Activated T-cell treated with anti-CD3 and anti-CD28 coated beads for 48 hours (primary cell): ENCODE measurements at places on chromosomes 3 and 15.

DNA sequence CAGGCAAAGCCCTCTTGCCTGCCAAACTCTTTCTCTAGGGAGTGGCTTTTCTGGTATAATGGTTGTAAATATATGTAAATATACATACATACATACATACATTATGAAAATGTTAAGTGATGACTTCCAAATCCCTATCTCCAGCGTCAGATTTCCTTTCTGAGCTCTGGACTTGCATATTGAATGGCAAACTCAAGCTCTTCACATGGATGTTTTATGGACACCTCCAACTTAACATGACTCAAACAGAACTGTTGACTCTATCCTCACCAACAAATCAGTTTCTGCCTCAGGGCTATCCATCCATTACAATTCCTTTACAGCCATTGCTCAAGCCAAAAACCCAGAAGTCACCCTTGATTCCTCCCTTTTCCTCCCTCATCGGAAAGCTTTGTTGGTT is 45.1 kb downstream of the ADAMTSL3 start:
- no peak for DNase-seq

GRCh38 chr15:80643431-80643951 is 51.6 kb upstream of the ABHD17C start:
- no peak for DNase-seq

GRCh38 chr15:57922776-57923175 is 142.7 kb downstream of the ALDH1A2 start:
- no peak for DNase-seq

DNA sequence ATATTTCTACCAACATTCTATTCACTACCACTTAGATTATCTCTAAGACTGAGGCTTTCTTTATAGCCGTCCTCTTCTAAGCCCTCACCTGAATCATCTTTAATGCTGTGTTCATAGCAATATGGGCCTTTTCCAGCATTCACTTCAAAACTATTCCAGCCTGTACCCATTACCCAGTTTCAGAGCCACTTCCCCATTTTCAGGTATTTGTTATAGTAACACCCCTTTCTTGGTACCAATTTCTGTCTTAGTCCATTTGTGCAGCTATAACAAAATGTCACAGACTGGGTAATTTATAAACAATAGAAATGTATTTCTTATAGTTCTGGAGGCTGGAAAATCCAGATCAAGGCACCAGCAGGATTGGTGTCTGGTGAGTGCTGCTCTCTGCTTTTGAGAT is 45.7 kb downstream of the REC114 start:
- DNase-seq: no peak

DNA sequence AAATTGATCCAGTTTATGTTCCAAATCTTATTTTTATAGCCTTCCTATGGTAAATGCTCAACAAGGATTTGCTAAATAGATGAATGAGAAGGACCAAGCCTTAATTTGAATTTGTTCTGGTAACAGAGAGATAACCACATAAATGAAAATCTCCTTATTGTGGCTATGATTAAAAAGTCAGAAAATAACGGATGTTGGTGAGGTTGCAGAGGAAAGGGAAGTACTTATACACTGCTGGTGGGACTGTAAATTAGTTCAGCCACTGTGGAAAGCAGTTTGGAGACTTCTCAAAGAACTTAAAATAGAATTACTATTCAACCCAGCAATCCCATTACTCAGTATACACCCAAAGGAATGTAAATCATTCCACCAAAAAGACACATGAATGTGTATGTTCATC is 26.2 kb downstream of the AAGAB start:
- DNase-seq: no peak

- DNase-seq: no peak
Observed at GRCh38 chr3:108099679-108100428, 9.0 kb upstream of the CD47 start.

GRCh38 chr3:11810276-11810675 is 36.4 kb downstream of the TAMM41 start:
- DNase-seq: no peak

- no peak for DNase-seq
Observed at GRCh38 chr15:100772478-100772877, 107.2 kb upstream of the ALDH1A3 start.

DNA sequence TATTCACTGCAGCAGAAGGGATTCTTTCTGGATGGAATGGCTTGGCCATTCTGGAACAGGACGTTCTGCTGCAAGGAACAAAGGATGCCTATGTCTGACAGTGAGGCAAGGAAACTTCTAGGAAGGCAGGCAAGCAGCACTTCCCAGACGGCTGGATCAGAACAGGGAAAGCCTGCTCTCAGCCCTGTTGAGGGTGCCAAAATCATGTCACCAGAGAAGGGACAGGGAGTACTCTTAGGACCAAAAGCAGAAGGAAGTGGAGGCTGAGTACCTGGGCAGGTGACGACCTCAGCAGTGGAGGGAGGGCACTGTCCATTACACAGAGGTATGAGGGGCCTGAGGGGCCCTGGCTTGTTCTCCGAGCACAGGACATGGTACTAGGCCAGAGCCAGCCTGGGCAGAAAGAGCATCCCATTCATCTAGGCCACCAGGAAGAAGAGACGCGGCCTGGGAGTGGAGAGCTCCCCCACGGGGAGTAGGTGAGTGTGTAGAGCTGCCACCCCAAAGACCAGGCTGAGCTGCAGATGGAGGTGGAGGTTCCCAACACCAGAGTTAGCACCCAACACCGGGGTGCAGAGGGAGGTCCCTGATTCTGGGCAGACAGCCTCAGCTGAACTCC is 9.6 kb downstream of the KLF15 start:
- DNase-seq: no peak

GRCh38 chr3:118984699-118985098 is 49.9 kb downstream of the IGSF11 start:
- DNase-seq: no peak

- DNase-seq: no peak
Observed at GRCh38 chr15:80615783-80616391, 79.2 kb upstream of the ABHD17C start.

DNA sequence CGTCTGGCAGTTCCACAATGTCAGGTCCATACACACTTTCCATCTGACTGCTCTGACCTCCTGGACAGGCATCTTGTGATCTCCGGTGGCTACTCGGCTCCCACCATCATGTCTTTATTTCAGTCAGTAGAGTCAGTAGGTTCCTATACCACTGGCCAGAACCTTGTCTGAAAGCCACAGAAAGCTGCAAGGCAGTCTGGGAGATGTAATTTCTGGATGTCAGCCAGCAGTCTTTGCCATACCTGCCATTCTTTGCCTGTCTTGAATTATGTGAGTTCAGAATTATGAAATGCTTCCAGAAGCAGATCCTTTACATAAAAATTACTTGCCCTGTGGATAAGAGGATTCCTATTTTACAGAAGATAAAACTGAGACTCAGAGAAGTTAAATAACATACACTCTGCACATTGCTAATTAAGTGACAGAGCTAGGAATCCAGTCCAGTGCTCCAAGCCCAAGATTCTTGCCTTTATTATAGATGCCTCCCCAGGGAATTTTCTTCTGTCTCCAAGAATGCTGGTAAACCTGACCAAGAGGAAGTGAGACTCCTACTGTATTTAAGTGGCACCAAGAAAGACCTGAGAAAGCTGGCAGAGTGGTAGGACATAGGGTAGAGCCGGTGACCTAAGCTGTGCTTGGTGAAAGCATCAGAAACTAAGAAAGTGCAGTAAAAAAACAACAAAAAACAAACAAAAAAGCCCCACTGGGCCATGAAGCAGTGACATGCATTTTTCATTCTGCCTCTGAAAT is 75.6 kb downstream of the IQCH start:
- no peak for DNase-seq

GRCh38 chr15:52799145-52799811 is 9.1 kb upstream of the ONECUT1 start:
- no peak for DNase-seq

GRCh38 chr3:69460034-69460433 is 74.1 kb upstream of the FRMD4B start:
- DNase-seq: no peak

DNA sequence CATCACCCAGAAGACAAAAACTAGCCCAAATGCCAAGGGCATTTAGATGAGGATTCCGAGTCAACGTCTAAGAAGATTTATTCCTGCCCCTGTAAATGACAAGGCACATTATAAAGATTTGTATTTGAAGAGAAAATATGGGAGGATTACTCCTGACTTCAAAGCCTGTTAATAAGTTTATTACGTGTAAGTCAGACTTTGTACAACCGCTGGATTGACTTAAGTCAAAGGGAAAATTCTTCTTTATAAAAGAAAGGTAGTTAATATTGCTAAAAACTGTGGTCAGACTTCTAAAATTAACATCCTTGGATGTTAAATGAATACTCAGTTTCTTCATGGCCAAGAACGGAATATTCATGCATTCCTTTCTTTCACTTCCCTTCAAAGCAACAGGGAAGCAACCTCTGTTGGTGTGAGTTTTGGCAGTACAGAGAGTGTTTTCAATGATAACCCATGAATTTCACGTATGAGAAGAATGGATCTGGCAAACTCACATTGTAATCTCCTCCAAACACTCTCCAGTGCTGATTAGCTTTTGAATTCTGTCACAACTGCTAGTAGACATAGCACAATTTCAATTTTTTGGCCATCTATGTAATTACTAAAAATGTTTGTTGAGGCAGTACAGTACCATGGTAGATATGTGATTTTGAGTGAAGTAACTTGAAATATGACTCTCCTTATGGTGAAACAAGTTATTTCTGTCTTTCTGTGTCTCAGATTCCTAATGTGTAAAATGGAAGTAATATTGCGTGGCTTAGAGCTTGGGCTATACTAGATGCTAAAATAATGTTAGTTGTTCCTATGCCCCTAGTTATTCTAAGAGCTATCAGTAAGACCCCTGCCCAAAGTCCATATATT is 62.0 kb downstream of the PLD1 start:
- DNase-seq: no peak

DNA sequence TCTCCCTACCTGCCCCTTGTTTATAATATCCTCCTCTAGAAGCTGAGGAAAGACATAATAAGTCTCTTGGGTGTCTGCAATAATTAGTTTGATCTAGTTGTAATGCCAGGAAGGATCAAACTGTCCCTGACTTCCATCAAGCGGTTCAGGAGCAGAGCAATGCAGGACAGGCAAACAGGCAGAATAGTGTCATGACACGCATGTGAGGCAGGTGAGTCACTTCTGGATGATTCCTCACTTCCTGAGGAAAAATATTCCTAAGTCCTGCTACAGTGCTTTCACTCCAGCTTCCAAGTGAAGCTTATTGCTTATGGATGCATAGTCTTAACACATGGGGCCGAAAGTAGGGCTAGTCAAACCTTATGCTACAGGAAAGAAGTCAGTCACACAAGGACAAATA is 85.8 kb downstream of the GREM1 start:
- no peak for DNase-seq

DNA sequence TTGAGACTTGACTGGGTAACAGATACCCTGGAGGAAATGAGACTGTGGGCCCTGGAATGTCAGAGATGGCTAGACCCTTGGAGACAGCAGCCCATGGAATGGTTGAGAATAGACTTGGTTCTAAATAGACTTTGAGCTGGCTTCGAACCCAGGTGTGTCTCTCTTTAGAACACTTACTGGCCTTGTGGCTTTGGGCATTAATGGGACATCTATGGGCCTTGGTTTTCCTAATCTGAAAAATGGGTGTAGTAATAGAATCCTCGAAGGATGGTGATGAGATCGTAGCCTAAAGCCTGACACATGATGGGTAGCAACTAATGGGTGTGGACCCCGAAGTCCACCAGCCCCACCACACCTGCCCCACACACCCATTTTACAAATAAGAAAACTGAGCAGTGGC is 119.2 kb downstream of the TMEM266 start:
- DNase-seq: no peak

DNA sequence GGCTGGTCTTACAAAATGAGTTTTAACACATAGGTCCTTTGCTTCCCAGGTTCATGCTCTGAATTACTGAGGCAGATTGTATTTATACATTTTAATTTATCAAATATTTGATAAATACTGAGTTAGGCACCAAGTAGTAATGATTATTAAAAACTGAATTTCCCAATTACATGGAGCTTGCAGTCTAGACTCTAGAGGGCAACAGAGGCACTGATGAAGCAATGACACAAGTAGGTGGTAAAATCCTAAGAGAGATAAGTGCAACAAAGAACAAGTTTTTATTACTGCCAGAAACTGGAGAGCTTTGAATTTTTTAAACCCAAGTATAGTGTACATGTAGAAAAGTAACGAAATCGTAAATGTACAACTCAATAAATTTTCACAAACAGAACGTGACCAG is 406.2 kb upstream of the RARB start:
- no peak for DNase-seq

DNA sequence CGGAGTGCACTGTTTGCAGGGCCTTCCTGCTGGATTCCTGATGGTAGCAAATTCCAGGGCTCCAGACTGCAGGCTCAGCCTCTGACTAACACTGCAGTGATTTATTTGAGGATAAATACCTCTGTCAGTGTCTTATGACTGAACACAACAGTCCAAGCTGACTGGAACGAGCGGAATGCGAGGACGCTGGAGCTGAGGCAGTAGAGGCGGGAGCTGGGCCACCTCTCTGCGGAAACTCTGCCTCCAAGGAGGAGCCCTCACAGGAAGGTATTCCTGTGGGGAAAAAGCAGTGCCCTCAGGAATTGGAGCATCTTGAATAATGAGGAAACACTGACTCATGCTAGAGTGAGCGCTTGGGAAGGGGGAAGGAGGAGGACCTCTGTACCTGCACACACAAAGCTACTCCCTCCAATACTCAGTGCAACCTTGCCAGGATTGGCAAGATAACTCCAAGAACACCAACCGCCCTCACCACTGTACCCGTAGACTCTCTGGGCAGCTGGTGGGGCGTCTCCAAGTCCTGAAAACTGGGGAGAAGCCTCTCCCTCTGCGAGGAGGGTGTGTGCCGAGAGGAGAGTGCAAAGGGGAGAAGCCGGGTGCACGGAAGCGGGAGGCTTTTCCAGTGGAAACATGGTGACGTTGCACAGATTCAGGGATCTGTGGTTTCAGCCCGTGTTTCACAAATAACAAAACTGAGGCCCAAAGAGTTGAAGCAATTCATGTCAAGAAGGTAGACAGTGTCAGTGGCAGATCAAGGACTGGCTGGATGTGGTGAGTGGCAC is 43.0 kb downstream of the VGLL4 start:
- no peak for DNase-seq

DNA sequence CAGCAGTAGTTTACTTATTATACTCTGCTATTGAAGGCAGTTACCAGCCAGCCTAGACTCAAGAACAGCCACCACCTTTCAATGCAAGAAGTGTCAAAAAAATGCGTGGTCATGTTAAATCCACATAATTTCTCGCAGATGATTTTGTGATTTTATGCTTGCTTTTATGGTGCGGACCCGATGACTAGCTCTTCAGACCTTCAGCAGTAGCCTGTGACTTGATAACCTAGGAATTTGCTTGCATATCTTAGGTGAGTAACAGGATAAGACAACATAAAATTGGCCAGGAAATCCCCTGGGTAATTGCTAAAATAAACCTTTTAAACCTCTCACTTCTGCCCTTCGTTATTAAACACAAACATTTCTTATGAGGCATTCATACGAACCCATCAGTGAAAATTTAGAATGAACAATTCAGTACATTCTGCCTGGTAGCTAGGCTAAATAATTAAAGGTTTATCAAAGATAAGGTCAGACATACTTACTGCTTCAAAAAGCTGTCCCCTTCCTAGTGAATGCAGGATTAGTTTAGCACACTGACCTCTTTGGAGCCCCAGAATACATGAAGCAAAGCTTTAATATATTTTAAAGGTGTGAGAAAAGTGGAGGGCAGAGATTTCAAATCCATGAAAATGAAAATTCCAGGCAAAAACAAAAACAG is 798.8 kb downstream of the OTOL1 start:
- no peak for DNase-seq

- DNase-seq: no peak
Observed at GRCh38 chr15:77818484-77819047, 185.9 kb upstream of the LINGO1 start.
